Stimulated activated CD4-positive, alpha-beta T cell treated with anti-CD3 and anti-CD28 coated beads, Interleukin-1b, Interleukin-23, amount 100 ng/mL, for 1 hour (primary cell): ENCODE measurements at places on chromosomes 11 and 22.

GRCh38 chr11:12529793-12530192 is 144.4 kb upstream of the TEAD1 start:
- DNase-seq = no peak

DNA sequence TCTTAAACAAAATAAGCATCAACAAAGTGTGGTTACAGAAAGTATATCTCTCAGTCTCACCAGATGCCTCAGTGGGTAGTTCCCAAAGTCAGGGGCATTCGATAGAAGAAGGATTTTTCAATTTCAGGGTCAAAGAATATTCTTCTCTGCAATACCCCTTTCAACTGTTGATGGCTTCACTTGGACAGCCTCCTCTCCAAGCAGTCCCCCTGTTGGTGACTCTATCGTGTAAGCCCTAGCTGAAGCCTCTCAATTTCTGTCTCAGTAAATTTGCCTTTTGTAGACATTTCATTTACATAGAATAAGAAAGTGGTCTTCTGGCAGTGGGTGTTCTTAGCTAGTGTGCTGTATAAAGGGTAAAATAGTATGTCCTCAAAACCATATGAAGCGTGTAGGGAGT is 11.3 kb upstream of the CCDC83 start:
- DNase-seq = no peak

DNA sequence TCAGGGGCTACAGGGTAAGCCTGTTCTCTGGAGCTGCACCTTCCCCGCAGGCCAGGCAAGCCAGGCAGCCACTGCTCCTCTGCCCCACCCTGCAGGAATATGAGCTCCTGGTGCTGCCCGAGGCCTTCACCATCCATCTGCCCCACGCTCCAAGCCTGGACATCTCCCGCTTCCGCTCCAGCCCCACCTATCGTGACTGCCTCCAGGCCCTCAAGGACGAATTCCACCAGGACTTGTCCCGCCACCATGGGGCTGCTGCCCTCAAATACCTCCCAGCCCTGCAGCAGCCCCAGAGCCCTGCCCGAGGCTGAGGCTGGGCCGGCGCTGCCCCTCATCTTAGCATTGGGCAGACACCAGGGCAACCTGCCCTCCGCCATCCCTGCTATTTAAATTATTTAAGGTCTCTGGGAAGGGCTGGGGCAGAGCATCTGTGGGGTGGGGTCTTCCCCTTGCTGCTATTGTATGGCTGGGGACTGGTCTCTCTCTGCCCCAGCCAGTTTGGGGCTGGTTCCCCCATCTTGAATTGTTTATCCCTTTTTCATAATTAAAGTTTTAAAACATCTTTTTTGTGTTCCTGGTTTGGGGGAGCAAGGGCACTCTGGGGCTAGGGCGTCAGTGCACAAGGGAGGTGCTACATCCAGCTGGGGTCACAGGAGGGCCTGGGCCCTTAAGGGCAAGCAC is 6.2 kb downstream of the LARGE2 start:
- DNase-seq = no peak

- DNase-seq = no peak
These were observed 145.5 kb downstream of the RBFOX2 start for GRCh38 chr22:35883031-35883620.

GRCh38 chr11:119741369-119742262 is 12.6 kb upstream of the NECTIN1 start:
- DNase-seq = peak; percentile 54
